Parietal lobe (tissue), 2 donors: ENCODE measurements at places on chromosomes 7 and 10. TPM values are rescaled to one million over a fixed set of nuclear protein-coding genes. Genes with fewer than 3 reads are reported as not detected.

MLXIPL gene
- total RNA-seq = under 0.01 TPM

METTL27 gene
- total RNA-seq = 0.94 TPM

PDE6C gene
- total RNA-seq = not detected

CYP26C1 gene
- 0.63 TPM for total RNA-seq

SUGCT gene
- total RNA-seq = 1.9 TPM

AOAH gene
- total RNA-seq = 5.0 TPM

COBL gene
- 8.1 TPM for total RNA-seq

STEAP1B gene
- total RNA-seq = 1.9 TPM

CUEDC2 gene
- total RNA-seq = 48.2 TPM

ZNF467 gene
- total RNA-seq = 1.3 TPM

GDF2 gene
- total RNA-seq = not detected

CLCN1 gene
- total RNA-seq = not detected

LRRN3 gene
- 117 TPM for total RNA-seq

ANKRD30A gene
- not detected for total RNA-seq

LRRD1 gene
- total RNA-seq = 3.8 TPM

PDGFA gene
- 24.4 TPM for total RNA-seq

SSC4D gene
- total RNA-seq = 0.63 TPM
